EH (cell line): ENCODE measurements at places on chromosomes 1 and 21.

DNA sequence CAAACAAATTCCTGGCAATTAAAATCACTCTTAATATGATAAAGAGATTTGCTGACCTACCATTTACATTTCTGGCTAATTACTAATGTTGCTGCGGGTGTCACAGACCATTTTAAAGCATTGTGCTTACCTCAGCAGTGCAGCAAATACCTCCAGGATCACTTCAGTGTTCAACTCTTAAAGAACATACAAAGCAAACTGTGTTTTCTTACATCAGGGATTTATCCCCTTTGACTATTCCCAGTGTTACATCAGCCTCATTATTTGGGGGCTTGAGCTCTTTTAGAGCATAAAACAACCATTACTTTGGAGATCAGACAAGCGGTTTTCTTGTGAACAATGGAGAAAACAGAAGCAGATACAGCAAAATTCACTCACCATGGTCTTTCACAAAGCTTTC is 185.4 kb downstream of the LYPLAL1 start:
- DNase-seq: no peak

GRCh38 chr1:975896-976683 is 5.8 kb downstream of the PERM1 start:
- DNase-seq: peak; percentile 76

DNA sequence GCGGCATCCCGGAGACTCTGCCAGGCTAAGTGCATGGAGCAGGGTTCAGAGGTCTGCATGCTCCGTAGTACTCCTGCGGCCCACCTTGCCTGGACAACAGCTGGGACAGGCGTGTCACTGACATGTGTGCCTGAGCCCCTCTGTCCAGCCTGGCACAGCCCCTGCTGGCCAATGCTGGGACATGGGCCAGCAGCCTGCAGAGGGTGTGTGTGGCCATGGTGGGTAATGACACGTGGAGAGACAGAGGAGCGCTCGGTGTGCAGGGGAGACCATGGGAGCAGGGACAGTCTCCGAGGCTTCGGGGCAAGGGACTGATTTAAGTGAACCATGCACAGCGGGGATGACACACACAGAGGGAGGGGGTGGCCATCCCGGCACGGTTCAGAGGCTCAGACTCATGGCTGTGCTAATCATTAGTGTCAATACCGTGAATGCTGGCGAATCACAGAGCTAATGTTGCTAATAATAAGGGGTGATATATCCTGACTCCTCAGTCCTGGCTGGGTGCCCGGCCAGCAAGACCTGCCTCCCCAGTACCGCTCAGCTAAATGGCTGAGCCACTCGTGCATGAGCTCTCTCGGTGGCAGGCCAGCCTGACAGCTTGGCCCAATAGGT is 41.5 kb downstream of the IGSF21 start:
- no peak for DNase-seq

DNA sequence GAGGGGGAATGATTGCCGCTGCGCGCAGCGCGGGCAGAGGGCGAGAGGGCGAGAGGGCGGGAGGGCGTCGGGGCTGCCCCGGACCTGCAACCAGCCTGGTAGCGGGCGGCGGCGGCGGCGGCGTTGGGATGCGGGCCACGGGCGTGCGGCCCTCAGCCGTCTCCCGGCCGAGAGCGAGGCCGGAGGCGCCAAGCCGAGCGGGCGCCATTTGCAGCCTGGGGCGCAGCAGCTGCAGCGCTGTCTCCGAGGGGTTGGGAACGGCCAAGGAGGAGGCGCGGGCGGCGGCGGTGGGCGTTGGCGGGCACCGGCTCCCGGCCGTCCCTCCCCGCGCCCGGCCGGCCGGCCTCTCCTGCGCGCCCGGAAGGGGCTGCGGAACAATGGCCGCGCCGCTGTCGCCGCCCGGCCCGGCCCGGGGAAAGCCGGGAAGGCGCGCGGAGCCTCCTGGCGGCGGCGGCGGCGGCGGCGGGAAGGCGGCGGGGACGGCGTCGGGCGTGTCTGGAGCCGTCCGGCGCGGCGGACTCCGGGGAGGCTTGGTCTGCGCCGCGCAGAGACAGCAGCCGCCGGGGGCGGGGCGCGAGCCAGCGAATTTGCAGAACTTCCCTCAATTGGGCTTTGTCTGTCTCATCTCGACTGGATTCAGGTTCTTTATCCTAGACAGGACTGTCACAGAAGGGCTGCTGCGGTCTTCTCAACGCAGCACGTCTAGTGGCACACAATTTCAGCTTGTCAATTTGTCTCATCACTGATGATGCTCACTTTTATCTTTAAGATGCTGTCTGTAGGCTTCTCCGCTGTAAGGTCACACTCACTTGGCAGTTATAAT is 35.7 kb downstream of the ZBTB8B start:
- DNase-seq: peak; percentile 70

DNA sequence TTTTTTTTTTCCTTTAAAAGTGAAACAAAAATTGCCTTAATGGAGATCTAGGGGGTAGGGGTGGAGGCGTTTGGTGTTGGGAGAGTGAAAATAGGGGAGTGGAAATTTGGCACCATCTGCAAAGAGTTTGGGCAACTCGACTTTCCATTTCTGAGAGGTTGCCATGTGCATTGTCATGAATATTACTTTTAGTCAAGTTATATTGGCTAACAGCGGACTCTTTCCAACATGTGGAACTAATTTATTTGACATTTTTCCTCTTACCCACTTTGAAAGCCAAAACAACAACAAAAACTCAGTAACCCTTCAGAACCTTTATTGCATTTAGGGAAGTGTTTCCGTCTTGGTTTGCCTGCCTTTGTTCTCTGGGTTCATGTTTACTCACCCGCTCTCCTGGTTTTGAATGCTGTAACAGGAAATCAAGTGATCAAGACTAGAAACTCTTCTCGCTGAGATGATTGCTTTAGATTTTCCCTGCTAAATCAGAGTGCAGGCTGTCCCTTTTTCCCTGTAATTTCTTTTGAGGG is 70.4 kb downstream of the CACHD1 start:
- peak; percentile 44 for DNase-seq

- no peak for DNase-seq
These were observed 70.2 kb downstream of the TOR3A start for GRCh38 chr1:179151908-179152682.
